ENCODE measurements at places on chromosomes 1 and 21.
A peak's percentile ranks its signal among the peaks of the same experiment; 100 is the strongest.

DNA sequence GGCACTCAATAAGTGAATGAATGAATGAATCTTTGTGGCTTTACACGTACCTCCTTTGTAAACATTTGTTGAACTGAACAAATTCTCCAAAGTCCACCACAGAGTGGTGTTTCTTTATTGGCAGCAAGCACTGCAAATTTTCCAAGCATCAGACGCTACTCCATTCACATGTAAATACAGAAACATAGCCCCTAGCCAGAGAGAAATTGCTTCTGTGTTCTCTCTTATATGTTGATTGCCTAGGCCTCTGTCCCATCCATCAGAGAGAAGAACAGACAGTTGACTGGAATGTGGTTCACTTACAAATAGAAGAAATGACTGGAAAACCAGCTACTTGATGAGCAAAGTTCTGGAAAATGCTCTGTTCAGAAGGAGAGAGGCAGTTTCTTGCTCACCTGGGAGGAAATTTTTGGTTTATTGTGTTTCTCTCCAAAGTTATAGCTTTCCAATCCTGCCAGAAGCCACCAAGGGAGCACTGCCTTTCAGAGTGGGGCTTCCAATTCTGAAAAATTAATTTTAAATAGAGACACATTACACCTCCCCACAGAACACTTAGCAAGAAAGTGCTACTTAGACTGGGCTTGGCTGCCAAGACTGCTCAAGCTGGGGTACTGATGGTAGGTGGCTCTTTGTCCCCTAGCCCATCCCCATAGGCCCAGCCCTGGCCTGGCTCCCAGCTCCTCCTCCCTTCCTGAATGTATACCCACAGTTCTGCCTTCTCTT is 18.1 kb upstream of the KIRREL1 start:
- DNase-seq: no peak

DNA sequence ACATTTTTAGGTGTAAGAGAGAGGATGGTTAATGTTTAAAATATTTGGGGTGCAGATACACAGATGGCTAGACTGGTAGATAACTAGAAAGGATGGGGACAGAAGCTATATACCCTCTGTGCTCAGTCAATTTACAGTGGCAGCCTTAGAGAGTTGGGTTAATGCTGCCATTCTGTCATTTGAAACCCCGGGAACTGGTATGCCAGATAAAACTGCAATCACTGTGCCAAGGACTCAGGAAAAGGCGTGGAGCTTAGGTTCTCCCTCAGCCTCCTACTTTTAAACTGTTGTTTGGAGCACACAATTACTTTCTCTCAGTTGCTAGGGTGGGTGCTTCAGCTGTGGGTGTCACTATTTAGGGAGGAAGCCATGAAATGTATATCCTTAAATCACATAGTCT is 90.0 kb upstream of the HNRNPU start:
- DNase-seq: no peak

- no peak for DNase-seq
These were observed 18.4 kb upstream of the REG4 start for GRCh38 chr1:119829625-119830024.

GRCh38 chr1:232252546-232253118 is 377.3 kb downstream of the SIPA1L2 start:
- DNase-seq: no peak

- no peak for DNase-seq
These were observed 70.8 kb upstream of the COA6 start for GRCh38 chr1:234302354-234302962.

DNA sequence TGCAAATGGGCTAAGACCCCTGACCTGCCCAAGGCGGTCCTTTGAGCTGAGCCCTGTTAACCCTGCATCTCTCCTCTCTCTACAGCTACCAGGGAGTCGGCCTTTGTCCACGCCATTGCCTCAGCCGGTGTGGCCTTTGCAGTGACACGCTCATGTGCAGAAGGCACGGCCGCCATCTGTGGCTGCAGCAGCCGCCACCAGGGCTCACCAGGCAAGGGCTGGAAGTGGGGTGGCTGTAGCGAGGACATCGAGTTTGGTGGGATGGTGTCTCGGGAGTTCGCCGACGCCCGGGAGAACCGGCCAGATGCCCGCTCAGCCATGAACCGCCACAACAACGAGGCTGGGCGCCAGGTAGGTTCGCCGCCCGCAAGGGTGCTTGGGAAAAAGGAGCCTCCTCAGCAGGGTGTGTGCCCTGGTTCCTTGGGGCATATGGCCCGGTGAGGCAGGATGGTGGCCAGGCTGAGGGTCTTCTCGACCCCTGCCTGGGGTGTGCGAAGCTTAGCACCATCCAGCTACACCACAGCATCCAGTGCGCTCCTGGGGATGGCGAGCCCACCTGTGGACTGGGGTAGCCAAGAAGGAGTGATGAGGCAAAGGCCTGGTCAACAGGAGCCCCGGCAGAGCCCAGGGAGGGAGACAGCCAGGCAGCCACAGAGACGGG is 31.8 kb upstream of the ARF1 start:
- no peak for DNase-seq

DNA sequence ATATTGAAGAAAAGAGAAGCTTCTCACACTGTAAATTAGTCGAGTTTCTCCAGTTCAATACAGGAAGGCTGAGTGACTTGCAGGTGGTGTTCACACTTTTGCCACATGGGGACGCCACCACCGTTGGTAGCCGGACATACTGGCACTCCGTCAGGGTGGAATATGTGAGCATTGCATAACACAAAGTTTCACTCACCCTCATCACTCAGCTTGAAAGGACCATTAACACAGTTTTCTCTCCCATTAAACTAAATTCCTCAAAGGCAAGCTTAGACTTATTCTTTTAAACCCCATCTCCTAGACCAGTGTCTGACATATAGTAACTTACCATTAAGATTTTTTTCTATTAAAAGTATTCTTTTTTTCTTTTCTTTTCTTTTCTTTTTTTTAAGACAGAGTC is 105.3 kb upstream of the SERBP1 start:
- DNase-seq: peak; percentile 91

DNA sequence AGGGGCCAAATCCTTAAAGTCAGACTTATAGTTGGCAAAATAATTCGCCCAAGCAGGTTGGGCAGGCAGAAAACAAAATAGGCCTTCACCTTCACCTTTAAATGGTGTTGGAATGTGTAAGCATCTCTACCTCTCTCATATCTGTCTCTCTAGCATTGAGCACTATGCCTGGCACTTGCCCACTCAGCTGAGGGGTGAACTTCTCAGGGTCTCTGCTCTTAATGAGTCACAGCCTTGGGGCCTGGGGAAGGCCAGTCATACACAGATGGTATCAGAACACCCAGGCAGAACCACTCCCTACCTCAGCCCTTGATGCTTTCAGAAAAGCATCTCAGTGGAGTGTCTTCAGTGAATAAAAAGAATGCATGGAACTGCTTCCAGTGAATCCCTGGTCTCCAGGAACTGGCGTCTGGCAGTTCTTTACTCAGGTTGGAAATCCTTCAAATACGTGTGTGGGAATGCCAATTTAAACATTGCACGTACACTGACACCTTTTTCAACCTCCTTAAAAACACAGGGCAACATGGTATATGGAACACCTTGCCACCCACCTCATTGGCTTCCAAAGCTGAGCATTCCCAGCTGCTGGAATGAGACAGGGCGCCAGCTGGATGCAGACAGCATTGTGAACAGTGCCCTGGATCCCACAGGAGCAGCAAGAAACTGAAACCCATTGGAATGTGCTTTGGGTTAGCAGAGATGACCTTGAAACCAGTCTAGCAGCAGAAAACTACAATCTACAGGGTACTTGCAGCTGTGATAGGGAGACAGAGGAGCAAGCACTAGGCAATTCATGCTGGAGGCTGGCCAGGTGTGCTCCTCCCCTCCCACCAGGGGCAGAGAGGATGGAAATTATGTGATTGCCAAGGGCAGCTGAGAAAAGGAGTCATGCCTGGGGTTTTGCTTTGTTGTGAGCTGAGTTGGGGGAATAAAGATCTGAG is 30.0 kb downstream of the ZNF697 start:
- DNase-seq: no peak

GRCh38 chr1:107076841-107077240 is 20.4 kb downstream of the PRMT6 start:
- no peak for DNase-seq

GRCh38 chr1:232454227-232454886 is 175.6 kb downstream of the SIPA1L2 start:
- no peak for DNase-seq

DNA sequence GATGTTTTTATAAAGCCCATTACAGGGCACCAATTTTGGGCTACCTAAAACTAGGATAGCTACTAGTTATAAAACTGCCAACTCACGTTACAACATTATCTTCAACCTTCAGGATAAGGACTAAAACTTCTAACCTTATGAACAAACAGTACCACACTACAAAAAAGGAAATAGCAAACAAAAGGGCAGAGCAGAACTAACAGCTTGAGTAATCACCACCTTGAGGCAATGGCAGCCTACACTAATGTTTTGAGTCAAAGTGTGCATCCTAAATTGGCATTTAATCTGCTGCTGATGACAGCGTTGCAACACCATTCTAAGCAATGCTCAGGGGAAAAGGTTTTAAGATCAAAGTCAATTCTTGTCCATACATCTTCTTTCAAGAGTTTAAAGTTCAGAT is 27.2 kb downstream of the PTP4A2 start:
- no peak for DNase-seq

DNA sequence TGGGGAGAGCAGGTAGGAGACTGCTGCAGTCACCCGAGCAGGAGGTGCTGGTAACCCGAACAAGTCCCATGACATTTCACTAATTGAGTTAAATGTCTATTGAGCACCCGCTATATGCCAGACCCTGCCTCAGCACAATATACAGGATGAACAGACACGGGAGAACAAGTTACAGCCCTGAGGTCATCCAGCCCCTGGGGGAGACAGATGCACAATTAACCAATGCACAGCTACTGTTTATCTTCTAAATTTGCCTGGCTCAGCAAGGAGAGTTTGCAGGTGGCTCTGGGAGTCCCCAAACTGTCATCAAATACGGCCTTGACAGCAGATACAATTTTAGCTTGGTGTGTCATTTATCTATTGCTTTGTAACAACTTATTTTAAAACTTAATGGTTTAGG is 18.1 kb downstream of the CITED4 start:
- no peak for DNase-seq

DNA sequence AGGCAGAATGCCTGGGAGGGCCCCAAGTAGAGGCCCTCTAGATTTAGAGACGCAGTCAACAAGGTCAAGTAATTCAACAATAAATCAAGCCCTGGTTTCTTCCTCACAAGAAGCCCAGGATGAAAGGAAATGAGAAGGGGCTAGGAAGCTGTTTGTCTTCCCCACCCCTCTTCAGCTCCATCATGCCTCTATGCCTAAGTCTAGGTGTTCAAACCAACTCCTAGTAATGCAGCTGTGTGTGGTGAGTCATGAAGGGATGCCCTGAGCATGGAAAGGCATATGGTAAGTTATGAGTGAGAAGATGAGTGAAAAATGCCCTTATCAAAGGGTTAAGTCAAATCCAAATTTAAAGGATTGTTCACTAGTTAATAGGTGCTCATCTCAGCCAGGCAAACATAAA is 339.5 kb downstream of the KCNH1 start:
- DNase-seq: no peak

- DNase-seq: peak; percentile 77
These were observed 2.6 kb upstream of the CREG1 start for GRCh38 chr1:167555971-167556714.

- DNase-seq: peak; percentile 80
These were observed 590 bp downstream of the FOXJ3 start for GRCh38 chr1:42334240-42335049.

GRCh38 chr21:45326169-45326851 is 38.6 kb upstream of the POFUT2 start:
- DNase-seq: no peak

DNA sequence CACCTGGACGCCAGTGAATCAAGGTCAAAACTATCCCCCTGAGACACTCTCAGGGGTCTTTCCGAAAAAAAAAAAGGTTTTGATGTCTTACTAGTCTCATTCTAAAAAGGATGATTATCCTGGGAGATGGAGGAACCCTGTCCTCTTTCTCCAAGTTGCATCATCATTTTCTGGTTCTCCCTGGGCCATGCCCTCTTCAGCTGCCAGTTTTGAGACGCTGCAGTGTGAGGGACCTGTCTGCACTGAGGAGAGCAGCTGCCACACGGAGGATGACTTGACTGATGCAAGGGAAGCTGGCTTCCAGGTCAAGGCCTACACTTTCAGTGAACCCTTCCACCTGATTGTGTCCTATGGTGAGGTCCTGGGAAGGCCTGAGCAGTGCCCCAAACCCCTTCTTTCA is 3.5 kb downstream of the FCRLA start:
- no peak for DNase-seq

DNA sequence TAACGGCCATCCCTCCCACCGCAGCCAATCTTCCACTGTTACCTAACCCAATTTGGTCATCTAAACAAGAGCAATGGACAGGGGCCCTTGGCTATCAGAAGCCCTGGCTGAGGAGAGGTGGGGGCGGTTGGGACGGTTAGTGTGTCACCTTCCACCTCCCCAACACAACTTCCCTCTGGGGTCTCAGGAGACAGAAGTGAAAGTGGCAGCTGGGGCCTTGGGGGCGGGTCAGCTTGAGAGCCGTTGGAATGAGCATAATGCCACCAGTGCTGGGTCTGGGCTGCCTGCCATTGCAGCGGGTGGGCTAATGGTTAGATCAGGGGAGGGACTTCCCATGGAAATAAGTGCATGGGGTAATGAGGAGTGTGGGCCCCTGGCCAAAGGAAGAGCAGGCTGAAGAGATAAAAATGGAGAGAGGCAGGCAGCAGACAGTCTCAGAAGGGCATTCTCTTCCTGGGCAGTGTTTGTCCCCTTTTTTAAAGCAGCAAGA is 7.9 kb downstream of the MEF2D start:
- DNase-seq: peak; percentile 61

GRCh38 chr1:157678721-157679120 is 21.8 kb downstream of the FCRL3 start:
- no peak for DNase-seq

DNA sequence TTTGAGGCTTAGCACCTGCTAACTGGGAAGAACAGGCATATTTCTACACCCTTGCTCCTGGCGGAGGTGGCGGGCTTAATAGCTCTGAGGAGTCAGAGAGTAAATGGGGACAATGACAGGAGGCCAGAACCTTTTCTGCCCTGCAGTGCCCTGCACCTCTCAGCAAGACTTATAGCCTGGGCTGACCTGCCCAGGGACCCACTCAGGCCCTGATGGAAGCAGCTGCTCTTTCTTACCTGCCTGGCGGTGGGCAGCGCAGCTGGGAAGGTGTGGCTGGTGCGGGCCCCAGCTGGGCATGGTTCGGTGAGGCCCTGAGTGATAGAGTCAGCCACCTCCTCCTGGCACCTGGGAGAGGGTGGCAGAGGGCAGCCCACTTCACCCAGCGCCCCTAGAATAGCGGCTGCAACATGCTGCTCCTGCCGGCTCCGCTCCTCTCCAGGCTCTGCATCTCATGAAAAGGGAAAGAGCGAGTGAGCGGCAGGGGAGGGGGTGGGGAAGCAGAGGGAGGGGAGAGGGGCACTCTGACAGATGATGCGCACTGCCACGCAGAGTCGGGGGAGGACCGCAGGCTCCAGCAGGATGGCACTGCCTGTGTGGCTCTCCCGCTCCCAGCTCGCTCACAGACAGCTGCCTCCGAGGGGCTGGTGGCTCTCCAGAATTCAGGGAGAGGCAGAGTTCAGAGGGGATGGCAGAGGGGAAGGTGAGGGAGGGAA is at the start of gene RGS8:
Gene RGS8 (minus strand): TSS at position 472 of the 713 bp plus-strand sequence. CDS start 14,938 bp downstream, outside the sequence.
- no peak for DNase-seq

GRCh38 chr1:195243492-195243891 is 1364.7 kb downstream of the KCNT2 start:
- no peak for DNase-seq

GRCh38 chr1:152001631-152002584 is 8.2 kb upstream of the S100A10 start:
- DNase-seq: peak; percentile 89

GRCh38 chr1:214349781-214350180 is 68.8 kb downstream of the SMYD2 start:
- no peak for DNase-seq

GRCh38 chr1:16155537-16156410 is at the start of gene EPHA2:
TSS of gene EPHA2 (minus strand) at chr1:16156069. CDS start at chr1:16155932, 137 bp downstream.
- peak; percentile 85 for DNase-seq
